ENCODE measurements at places on chromosomes 3 and 15.

DNA sequence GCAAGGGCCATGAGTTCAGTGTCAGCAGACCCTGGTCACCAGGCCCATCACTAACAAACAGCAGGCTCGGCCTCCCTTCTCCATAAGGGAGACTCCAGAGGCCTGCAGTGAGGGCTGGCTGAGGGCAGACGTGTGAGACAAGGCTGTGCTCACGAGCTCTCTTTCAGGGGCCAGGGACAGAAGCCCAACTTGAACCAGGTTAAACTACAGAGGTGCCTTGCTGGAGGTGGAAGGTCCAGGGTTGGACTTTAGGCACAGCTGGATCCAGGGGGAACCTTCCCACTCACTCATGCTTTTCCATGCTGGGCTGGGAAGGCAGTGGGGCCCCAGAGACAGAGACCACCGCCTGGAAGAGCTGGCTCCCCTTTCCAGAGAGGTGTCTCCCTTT, 19.0 kb downstream of the CFAP100 start:
- DNase-seq, result no peak

DNA sequence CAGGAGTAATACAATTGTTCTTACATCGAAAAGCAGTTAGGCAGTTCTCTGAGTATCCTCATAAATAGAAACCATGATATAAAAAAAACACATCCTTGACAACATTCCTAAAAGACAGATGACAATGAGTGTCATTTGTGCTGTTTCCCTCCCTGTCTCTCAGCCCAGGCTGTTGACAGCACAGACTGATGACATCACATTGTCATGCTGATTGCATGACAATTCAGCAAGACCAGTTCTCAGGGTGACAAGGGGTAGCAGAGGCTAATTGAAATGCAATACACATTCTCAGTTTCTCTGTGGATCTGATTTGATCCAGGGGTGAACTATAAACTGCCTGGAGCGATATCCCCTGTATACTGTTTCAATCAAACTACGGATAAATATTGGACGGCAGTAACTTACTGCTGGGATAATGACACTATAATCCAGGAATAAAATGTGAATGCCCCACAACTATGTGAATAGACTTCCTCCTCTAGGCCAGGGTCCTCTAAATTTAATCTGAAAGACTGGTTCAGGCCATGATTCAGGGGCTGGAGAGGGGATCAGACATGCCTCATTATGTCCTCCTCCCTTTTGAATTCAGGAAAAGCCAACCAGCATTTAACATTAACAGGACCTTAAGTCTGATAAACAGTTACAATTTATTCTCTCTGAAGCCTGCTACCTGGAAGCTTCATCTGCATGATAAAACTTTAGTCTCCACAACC, 16.7 kb upstream of the EIF1B start:
- no peak for DNase-seq

DNA sequence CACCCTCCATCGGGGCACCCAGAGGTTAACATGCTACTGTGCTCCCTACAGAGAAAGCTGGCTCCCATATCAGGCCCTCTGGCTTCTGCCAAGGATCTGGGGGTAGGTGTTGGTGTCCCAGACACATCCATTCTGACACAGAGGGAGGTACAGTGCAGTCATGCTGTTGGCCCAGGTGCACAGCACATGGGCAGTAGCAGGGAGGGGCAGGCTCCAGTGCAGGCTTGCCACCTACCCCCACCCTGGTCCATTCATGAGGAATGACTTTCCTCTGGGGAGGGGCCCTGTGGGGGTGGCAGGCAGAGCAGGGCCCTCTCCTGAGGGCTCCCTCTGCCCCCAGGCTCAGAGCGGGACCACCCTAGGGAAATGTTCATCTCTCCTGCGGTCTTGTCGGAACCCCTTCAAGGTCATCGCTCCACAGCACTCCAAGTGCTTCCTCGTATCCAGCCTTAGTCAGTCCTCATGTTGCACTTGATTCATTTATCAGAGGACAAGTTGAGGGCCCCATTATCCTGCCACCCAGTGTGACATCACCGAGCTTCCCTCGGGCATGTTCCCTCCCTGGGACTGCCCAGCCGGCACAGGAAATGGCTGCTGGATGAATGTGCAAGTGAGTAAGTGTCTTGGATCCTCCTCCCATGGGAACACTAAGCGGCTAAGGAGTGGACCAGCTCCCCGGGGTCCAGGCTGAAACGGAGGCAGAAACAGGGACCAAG, 10.0 kb downstream of the DUSP7 start:
- no peak for DNase-seq

GRCh38 chr15:69014454-69014853, at the start of gene NOX5:
Gene NOX5 (plus strand): TSS chr15:69014695. CDS start chr15:69014736, 41 bp downstream.
- DNase-seq, result no peak

GRCh38 chr15:28986108-28986507, 100.3 kb downstream of the APBA2 start:
- DNase-seq, result no peak

DNA sequence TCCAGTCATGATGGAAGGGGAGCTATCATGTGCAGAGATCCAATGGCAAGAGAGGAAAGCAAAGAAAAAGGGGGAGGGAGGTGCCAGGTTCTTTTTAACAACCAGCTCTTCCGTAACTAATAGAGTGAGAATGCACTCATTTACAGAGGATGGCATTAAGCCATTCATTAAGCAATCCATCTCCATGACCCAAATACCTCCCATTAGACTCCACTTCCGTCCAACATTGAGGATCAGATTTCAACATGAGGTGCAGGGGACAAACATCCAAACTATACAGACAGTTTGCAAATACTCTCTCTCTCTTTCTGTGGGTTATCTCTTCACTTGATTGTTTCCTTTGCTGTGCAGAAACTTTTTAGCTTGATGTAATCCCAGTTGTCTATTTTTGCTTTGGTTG, 21.2 kb downstream of the ZDHHC23 start:
- DNase-seq, result no peak

DNA sequence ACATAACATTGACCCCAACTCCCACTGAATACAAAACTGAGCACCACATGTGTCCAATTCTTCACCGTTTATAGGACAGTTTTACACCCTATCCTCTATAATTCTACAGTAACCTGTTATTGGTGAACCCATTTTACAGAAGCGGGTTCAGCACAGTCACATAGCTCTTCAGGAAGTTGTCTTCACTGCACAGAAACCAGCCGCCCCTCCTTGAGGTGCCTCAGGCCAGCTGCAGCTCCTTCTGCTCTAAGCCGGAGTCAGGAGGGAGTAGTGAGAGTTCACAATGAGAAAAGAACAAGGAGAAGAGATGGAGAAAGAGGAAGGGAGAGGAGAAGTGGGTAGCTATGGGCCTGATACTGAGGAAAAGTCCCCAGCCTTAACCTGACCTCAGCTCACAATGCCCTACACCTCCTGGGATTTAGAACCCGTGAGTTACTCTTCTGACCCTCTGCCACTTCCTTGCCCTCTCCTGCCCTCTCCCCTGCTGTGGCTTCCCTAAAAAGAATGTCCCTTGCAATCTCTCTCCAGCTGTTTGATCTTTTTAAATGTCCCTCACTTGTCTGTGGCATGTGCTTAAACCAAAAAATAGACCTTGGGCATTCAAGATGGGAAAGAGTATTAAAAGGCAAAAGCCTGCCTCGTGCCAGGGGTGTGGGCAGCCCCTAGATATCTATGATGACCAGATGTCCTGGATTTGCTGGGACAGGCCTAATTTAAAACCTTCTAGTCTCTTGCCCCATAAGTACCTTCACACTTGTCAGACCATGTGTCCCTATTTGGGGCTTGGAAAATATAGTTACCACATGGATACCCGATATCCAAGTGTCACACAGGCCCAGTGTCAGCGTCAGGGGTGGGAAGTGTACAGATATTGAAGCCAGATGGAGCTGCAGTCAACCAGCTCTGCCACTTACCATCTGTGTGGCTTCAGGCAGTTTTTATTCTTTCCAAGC, 71.3 kb upstream of the HES1 start:
- no peak for DNase-seq

DNA sequence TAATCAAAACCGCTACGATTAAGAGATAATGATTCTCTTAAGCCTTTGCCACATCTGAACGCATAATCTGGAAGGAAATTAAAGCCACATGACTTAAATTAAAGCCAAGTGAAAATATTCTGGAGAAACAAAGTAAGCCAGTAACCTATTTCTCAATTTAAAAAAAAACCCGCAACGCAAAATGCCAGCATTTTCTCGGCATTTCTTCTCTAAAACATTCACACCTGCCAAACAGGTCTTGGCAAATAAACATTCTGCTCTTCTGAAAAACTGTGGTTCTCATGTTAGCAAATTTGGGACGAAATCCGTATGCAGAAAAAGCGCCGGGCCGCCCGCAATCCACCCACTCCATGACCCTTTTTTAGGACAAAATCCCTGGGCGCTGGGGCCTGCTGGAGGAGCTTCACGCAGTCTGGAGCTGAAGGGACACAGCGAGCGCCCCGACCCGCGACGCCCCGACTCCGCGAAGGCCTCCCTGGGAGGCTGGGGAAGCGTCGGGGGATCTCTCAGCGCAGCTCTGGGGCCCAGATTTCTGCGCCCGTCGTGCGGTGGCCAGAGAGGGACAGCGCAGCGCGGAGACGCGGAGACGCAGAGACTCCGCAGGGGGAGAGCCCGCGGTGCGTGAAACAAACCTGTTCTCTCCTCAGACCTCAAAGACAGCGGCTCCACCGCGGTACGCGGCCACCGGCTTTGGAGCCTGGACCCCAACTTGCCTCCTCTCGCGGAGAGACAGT, 471 bp downstream of the NKIRAS1 start:
- no peak for DNase-seq

- no peak for DNase-seq
Observed at GRCh38 chr3:192481638-192482037, 245.7 kb downstream of the FGF12 start.

- DNase-seq, result no peak
Observed at GRCh38 chr15:91476861-91477260, 376.6 kb upstream of the SLCO3A1 start.

- DNase-seq, result no peak
Observed at GRCh38 chr15:51870774-51871173, 41.3 kb downstream of the TMOD3 start.

DNA sequence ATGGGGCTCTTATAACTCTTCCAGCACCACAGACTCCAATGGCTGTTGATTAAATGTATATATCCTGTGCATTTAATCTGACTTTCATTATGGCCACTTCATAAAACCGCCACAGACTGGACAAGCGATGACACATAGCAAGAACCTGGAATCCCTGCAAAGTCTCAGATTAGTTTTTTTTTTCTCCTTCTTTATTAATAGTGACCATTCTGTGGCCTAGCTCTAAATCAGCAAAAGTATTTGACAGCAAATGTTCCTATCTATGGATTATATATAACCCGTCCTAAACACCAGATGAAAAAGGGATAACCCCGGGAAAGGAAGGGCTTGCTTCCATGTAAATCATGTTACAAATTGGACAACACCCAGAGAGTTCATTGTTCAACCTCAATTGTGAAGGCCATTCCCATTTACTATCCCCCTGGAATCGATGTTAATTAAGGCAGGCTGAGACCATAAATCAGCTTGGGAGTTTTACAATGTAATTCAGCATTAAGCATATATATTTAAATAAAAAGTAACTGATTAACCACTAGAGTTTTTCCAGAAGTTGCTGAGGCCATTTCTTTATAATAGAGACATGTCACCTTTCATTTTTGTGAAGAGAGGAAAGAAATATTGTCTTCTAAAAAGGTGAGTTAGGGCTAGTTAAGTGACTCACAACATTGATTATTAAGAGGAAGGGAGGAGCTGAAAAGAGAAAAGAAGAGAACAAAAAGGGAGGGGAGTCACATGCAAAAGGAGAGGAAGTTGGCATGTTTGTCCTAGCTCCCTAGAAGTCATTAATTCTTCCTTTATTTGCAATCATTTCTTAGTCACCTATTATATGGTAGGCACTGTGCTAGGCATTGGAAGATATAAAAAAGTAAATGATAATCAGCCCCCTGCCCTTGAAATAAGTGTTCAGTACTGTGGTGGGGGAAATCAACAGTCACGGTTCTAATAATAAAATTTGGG, 26.2 kb downstream of the ALDH1A2 start:
- no peak for DNase-seq

- DNase-seq, result no peak
Observed at GRCh38 chr3:128395500-128396162, 71.1 kb downstream of the DNAJB8 start.

DNA sequence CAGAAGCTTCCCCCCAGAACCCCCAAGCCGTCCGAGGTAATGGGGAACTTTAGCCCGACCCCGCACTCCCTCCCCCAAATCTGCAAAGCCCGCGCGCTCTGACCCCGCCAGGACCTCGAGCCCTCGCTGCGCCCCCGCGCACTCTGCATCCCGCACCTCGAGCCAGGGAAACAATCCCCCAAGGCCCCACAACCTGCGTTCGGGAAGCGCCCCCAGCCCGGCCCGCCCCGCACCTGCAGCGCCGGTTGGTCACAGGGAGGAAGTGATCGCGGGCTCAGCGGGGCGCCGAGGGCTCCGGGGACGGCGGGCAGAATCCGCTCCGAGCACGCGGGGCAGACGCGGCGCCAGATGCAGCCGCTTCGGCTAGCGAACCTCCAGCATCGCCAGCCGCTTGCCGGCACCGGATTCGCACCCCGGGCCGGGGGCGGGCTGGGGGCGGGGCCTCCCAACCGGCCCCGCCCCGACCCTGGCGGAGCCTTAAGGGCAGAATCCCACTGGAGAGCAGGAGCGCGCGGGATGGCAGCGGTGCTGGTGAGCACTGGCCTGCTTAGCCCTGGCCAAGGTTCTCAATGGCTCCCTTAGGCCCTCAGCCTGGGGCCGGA, at the start of gene CAMKV:
Gene CAMKV (minus strand): TSS at position 382 of the 602 bp plus-strand sequence. CDS start 7,518 bp downstream, outside the sequence.
- peak; percentile 11 for DNase-seq

DNA sequence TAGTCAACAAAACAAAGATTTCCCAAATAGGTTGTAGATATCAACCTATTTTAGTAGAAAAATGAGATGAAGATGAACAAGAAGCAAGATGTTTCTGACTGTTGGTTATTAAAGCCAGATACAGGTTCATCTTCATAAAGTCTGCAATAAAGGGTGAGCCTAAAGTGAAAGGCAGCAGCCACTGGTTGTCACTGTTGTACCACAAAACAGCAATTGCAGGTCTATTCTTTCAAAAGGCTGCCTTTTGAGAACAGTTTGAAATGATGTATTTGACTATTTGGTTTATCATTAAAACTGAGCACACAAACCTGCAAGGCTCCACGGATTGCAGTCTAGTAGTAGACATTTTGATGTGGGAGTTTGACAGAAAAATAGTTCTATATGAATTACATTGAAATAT, 543.4 kb downstream of the GBE1 start:
- no peak for DNase-seq

GRCh38 chr15:67031331-67031730, 34.1 kb upstream of the SMAD3 start:
- DNase-seq, result no peak

GRCh38 chr15:84598250-84598649, 2.6 kb upstream of the ZSCAN2 start:
- peak; percentile 3 for DNase-seq

DNA sequence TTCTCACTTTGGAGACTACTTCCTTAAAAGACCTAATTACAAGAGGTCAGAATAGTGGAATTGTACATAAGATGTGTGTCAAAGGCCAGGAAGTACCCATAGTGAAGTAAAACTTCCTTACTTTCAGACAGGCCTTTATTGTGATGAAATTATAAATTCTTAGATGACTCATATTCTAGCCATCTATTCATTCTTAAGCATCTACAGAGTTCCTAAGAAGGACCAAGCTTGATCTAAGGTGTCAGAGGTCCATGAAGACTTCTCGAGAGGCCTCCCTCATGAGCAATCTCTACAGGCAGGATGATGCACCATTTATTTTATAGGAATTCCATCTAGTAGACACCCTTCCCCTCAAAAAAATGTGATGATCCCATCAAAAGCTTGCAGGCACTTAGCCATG, 493.3 kb downstream of the MAGI1 start:
- DNase-seq, result no peak

- DNase-seq, result no peak
Observed at GRCh38 chr3:159840703-159841299, 147.8 kb upstream of the IL12A start.
